ENCODE measurements at places on chromosomes 5 and 9.

- DNase-seq = peak; percentile 7
These were observed 7.6 kb upstream of the LCN2 start for GRCh38 chr9:128141604-128142003.

DNA sequence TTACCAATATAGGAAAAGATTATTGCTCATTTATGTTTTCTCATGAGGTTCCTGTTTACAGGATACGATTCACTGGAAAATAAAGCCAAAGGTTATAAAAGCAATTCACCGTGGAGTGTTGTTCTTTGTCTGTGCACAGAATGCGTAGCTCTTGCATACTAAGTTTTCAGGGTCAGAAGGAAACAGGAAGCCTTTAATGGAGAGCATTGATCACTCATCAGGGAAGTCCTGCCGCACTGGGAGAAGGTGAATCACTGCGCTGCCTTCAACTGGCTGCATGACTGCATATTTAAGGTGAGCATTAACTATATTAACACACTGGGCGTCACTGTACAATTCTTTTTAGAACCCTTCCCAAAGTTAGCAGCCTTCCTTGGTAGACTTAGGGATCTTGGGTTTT lies 74.1 kb upstream of the SYK start:
- no peak for DNase-seq

GRCh38 chr9:13750061-13750460 lies 470.6 kb upstream of the MPDZ start:
- DNase-seq = no peak

- no peak for DNase-seq
These were observed 44.9 kb downstream of the PFDN1 start for GRCh38 chr5:140258016-140258415.

GRCh38 chr9:125407974-125408900 lies 146.6 kb downstream of the GAPVD1 start:
- peak; percentile 83 for DNase-seq

- no peak for DNase-seq
These were observed 44.9 kb upstream of the SNCAIP start for GRCh38 chr5:122267185-122267584.

DNA sequence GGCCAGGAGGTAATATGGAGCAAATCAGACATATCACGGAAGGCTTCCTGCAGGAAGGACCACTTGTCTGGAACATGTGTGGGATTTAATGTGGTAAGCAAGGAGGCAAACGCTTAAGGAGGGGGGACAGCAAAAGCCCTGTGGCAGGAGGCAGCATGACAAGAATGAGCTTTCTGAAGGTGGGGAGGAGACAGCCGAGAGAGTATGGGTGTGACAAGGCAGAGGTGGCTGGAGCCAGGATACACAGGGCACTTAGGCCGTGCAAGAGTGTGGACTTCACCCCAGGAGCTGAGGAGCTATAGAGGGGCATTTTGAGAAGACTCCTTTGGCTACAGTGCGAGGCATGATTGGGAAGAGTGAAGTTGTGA lies 14.4 kb upstream of the S1PR3 start:
- no peak for DNase-seq

DNA sequence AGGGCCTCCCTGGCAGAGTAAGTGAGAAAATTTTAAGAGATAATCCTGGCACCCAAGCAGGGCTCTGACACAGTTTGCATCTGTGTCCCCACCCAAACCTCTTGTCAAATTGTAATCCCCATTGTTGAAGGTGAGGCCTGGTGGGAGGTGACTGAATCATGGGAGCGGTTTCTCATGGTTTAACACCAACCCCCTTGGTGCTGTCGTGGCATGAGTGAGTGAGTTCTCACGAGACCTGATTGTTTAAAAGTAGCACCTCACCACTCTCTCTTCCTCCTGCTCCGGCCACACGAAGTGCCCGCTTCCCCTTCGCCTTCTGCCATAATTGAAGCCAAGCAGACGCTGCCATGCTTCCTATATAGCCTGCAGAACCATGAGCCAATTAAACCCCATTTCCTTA lies 80.1 kb downstream of the FBXW11 start:
- DNase-seq = no peak

DNA sequence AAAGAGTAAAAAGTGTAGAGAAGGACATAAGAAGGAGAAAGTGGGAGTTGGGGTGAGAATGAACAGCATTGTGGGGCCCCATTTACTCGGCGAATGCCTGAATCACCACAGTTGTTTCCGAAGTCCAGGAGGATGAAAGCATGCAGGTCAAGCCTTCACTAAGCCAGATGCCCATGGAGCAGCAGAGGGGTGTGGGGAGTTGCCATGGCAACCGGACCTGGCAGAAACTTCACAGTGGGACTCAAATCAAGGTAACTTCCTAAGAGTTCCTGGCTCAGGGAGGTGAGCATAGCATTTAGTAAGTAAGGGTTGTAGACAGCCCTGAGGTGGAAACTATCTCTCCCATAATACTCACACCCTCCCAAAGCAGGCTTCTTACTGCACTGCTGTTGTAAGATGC lies 357.1 kb downstream of the TRIM32 start:
- no peak for DNase-seq

GRCh38 chr9:91131433-91131839 lies 230.3 kb downstream of the AUH start:
- DNase-seq = peak; percentile 73

GRCh38 chr5:140145256-140145655 lies 19.5 kb downstream of the IGIP start:
- no peak for DNase-seq

DNA sequence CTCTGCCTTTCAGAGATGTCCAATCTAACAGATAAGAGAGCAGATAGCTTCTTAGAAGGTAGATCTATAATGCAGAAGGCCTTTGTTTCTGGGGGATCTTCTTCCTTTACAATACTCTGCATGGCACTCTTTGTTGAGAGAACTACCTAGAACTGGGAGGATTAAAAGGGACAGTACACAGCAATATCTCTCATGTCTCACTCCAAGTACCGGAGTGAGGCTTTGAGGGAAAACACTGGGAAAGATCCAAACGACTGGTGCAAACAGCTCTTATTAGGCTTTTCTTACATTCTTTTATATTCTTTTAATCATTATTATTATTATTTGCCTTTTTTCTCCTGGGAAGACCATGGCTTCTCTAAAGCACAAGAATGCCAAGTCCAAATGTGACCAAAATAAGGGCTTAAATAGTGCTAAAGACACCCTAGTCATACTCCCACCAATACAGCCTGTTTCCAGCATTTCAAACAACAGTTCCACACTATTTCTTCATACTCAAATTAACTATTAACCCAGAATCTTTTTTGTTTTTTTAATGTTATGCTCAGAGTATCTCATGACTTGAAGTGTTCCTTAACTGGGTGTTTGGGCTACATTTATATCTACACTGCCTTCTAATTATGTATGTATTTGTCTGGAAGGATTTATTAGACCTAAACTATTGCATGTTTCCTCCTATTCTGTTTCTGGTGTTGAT lies 52.7 kb downstream of the ABHD17B start:
- DNase-seq = no peak

DNA sequence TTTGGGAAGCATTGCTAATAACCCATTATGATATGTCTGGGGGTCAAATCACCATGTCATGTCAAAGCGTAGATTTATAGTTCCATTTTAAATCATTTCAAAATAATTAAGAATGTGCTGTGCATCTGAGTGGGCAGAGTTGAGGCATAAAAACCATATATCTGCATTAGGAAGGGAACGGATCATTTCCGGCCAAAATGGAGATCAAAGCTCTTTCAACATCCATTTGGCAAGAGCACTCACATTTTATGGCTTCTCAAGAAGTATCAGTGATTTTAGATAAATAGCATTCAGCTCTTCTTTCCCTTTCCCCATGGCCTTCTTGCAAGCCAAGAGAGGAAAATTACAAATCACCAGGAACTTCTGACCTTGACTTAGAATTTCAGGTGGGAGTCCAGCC lies 89.9 kb downstream of the HSPA4 start:
- no peak for DNase-seq

- no peak for DNase-seq
These were observed 24.0 kb downstream of the ADAMTSL2 start for GRCh38 chr9:133558191-133559126.

GRCh38 chr5:149152317-149152746 lies 11.0 kb downstream of the ABLIM3 start:
- DNase-seq = no peak

- DNase-seq = no peak
These were observed 11.1 kb downstream of the GM2A start for GRCh38 chr5:151264113-151264512.

- DNase-seq = no peak
These were observed 35.6 kb upstream of the NIM1K start for GRCh38 chr5:43156388-43156787.

DNA sequence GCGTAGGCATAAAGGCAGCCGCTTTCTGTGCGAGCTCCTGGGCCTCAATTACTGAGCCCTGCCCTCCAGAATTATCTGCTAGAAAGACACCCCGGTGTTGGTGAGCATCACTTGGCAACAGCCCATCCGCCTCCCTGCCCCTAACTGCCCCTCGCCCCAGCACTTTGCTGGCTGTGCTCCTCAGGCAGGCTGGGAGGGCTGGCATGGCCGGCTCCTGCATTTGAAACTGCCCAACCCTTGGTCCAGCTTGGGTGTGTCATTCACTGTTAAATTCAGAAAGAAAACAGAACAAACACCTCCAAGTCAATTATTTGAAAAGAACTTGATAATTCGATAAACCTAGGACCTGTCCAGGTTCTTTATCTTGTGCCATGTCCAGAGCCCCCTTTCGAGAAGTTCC lies 334.2 kb downstream of the IRX2 start:
- DNase-seq = no peak

- DNase-seq = no peak
These were observed 29.4 kb downstream of the RAD23B start for GRCh38 chr9:107312376-107313050.

GRCh38 chr9:98686961-98687855 lies 21.5 kb downstream of the GABBR2 start:
- no peak for DNase-seq

DNA sequence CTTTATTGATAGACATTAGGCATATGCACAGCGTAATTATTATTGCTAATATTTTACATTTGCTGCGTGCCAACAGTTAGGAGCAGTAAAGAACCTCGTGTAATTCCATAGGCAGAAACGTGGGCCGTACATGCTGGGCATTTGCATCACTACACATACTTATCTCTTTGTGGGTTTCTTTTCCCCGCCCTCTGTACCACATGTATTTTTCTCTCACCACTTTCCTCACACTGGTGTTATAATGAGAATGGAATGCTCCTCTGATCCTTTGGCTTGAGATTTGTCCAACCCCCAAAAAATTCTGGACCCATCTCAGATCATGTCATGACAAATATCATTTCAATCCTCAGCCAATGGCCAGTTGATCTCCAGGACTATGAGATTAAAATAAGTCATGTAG lies 1952.6 kb upstream of the WWC1 start:
- no peak for DNase-seq

GRCh38 chr9:15423231-15423985 lies 732 bp downstream of the SNAPC3 start:
- no peak for DNase-seq

DNA sequence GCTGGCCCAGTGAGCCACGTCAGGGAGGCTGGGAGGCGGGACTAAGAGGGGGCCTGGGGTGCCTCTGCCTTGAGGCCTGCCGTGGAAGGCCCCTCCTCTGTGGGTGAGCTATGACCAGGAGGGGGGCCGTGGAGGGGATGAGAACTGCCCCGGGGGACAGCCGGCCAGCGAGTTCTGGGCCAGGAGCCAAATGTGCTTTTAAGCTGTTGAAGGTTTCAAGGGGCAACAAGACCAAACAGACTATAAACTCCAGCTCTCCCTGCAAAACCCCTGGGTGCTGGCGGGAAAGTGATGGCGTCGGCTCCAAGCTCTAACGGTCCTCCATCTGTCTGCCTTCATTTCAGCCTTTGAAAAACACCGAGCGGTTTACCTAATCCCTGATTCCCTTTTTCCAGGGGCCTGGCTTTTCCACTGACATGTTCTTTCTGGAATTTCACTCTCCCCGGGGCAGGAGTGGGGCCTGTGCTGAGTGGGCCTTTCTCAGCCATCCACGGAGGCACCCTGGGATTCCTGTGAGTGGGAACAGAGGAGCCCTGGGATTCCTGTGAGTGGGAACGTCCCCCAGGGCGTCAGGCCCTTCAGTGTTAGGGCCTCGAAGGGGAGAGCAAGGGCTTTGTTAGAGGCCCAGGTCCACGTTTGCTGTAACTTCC lies 65.6 kb downstream of the COL5A1 start:
- peak; percentile 67 for DNase-seq

DNA sequence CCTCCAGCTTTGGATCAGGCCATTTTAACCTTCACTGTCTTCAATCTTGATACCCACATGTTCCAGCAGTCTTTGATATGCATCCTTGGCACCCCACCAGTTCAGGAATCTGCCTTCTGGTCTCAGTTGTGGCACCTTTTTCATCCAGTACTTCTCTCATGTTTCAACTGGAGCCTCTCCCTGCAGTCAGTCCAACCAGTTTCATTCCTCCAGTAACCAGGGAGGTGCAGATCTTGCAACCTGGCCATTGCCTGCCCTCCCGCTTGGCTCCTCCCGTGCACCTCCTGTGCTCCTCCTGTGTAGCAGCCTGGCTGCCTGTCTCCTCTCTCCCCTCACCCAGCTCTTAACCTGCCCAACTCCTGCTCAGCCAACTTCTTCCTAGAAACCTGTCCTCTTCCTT lies 20.2 kb downstream of the FUBP3 start:
- no peak for DNase-seq

DNA sequence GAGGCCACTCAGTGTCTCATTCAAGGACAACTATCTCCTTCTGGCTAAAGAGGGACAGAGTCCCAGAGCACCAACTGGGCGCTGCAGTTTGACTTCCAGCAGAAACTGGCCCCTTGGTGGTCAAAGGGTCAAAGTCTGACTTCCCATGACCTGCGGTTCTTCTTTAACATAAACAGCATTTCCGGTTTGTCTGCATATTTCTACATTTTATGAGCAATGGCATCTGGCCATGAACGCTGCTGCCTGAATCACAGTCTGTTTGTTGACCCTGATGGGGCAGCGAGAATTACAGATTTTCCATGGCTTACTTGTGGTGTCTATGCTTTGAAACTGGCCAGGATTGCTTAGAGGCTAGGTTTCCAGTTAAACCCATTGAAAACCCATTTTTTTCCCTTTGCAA lies 1.3 kb downstream of the TNFSF15 start:
- peak; percentile 61 for DNase-seq

DNA sequence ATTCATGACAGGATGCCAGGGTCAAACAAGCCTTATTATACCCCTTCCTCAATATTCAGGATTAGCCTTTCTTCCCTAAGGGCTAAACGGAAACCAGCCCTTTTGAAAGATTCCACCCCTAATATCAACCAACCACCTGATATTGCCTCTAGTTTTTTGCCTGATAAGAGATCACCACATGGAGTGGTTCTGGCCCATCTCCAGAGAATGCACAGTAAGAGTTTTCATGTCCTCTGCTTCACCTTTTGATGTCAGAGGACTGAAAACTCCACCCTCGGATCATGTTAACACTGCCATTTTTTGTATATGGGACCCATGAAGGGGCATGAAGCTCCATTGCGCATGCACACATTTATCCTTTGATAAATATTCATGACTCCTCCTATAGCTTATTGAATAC lies 5.8 kb upstream of the LNPEP start:
- DNase-seq = no peak

- no peak for DNase-seq
These were observed 293.2 kb upstream of the CLINT1 start for GRCh38 chr5:158152136-158152535.

GRCh38 chr5:63250939-63251338 lies 672.3 kb downstream of the LRRC70 start:
- no peak for DNase-seq
